ENCODE measurements at places on chromosomes 1 and 21.

DNA sequence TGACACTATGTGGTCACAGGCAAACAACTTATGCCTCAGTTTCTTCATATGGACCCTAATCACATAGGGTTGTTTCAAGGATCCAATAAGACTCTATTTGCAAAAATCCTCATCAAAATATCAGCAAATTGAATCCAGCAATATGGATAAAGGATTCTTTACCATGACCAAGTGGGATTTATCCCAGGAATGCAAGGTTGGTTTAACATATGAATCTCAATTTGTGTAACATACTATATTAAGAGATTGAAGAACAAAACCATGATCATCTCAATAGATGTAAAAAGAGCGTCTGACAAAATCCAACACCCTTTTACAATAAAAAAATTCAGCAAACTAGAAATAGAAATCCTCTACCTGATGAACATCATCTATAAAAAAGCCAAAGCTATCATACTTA is 23.9 kb downstream of the ARHGEF11 start:
- no peak for DNase-seq

- DNase-seq = no peak
Measured at GRCh38 chr1:212351588-212352362, 62.9 kb downstream of the PACC1 start.

- DNase-seq = no peak
Measured at GRCh38 chr1:46721204-46721603, 2.3 kb upstream of the EFCAB14 start.

DNA sequence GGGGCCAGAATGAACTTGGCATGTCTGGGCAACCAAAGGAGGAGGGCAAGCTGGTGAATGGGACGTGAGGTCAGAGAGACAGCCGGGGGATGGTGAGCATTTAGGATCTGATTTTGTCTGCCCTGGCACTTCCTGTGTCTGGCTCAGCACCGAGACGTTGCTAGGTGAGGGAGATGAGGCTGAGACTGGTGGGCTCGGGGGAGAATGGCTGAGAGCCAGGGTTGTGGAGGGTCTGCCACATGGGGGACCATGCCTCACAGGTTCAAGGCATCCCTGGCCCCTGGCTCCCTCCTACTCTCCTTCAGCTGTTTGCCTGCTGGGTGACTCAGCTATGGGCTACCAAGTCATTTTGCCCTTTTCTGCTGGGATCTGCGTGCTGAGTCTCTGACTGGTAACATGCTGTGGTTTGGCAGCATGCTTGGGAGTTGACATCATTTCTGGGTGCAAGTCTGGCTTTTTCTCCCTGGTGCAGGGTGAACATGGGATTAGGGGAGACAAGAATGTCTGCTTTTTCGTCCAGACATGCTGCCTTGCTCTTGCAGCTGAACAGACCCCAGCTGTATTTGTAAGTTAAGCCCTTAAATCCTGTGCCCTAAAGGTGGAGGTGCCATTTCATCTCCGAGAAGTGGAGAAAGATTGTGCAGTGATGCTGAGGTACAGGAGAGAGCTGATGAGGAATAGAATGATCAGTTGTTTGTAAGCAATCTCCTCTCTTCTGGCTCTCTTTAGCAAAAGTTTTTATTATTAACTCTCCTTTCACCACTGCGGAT is 17.6 kb downstream of the GALNT2 start:
- peak; percentile 100 for DNase-seq

DNA sequence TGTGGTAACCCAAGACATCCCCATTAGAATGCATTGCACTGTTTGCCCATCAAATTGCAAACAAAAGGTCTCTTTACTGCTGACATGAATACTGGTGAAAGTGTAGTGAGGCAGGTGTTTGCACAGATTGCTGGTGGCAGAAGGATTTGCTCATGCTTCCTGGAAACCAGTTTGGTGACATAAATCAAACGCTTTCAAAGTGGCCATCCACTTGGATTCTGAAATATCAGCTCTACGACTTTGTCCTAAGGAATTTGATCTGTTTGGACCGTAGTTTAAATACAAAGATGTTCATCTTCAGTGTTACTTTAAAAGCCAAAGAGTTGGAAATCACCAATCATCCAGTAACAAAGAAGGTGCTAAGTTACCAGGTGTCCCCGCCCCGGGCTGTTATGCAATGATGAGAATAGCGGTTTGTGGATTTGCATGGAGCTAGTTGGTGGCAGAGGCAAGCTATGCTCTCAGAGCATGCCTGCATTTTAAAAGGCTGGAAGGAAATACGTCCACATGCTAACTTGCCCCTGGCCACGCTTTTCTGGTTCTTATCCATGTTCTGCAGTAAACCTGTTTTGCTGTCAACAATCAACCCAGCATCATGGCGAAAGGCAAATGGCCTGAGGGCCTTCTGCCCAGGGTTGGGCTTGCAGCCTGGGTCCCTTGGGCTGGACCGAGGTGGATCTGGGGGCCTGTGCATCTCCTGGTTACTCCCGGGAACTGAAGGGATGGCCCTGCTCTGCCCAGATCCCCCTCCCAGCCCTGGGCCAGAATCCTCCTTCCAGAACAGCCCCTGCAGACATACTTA is 49.2 kb downstream of the UMODL1 start:
- no peak for DNase-seq

GRCh38 chr1:154492115-154492514 is 9.9 kb upstream of the TDRD10 start:
- no peak for DNase-seq

GRCh38 chr1:34319218-34319617 is 142.5 kb downstream of the C1orf94 start:
- peak; percentile 51 for DNase-seq

DNA sequence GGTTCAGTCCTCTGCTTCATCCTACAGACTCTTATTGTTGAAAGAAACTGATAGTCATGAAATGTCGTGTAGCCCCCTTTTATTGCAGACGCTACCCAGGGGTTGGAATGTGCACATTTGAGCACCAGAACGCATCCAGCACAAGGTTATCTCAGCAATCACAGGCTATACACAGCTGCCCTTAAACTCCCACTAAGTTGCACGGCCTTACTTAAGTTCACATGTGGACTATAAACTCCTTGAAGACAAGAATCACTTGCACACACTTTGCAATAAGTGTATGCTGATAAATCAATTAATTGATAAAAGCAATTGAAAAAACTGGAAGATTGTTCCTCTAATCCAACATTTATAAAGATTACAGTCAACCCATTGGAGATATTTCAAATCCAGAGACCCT is 18.9 kb downstream of the SLC30A10 start:
- DNase-seq = no peak

- DNase-seq = no peak
Measured at GRCh38 chr1:219317762-219318353, 144.2 kb downstream of the LYPLAL1 start.

GRCh38 chr21:27213303-27213702 is 246.4 kb upstream of the ADAMTS5 start:
- peak; percentile 37 for DNase-seq

DNA sequence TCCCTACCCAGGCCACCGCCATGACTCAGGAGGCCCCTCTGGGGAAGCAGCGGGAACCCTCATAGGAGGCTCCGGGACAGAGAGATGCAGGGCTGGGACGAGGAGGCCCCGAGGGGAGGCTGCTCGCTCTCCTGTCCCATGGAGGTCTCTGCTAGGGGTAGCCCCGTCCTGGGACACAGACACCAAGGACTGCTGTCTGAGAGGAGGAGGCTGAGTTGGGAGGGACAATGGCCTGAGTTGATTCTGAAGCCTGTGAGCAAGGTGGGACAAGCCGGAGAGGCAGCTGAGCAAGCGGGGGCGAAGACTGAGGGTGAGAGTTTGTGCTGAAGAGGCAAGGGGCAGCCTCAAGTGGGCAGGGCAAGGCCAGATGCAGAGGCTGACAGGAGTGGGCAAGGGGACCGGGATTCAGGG is 17.4 kb downstream of the SLC27A3 start:
- DNase-seq = no peak

- peak; percentile 36 for DNase-seq
Measured at GRCh38 chr1:108601708-108602410, 42.0 kb downstream of the EEIG2 start.

DNA sequence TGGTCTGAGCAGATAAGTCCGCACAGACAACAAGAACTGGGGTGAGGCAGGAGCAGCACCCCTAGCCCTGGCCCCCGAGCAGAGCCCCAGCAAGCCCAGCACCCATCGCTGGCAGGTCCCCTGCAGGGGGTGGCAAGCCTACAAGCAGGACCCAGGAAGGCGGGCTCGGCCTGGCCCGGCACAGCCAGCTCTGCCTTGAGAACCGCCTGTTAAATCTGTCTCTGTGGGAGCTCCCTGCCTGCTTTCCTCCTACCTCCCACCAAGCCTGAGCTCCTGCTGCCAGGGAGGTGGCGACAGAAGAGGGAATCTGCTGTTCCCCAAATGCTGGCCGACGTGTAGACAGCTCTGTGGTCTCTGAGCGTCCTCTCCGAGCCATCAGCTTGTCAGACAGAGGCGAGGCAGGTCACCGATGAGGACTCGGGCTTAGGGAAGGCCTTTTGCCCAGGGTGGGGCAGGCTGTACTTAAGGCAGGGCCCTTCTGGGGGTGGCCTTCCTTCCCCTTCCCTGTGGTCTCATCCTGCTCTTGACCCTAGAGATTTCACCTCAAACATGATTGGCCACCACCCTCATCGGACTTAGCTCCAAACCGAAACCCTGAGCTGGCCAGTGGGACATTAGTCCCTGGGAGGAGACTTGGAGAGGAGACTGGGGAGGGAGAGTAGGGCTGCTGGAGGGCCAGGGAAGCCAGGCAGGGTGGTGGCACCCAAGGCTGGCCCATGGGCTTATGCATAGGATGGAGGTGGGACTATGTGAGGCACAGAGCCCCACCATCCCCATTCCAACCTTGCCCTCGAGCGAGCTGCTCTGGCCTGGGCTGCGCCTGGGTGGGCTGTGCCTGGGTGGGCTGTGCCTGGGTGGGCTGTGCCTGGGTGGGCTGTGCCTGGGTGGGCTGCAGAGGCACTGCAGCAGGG is 7.7 kb downstream of the SELENON start:
- DNase-seq = no peak

GRCh38 chr1:183670169-183670568 is 17.1 kb upstream of the APOBEC4 start:
- no peak for DNase-seq

DNA sequence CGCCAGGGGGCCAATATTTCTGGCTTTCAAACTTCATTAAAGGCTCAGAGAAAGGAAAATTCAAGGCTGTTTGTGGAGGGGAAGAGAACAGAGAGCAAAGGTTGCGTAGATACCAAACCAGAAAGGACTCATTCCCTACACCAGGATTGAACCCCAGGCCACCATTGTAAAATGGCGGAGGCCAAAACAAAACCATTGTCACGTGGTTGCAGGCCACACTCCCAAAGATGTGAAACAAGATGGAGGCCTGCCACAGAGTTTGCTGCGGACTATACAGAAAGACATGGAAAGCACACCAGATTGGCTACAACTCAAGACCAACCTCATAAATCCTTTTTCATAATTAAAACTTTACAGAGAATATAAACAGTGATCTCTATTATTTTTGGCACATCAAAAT is 116.5 kb downstream of the KCNK1 start:
- DNase-seq = no peak

- peak; percentile 5 for DNase-seq
Measured at GRCh38 chr1:34176830-34177603, at the start of gene C1orf94. TSS of gene C1orf94 (plus strand) at chr1:34176907. CDS start at chr1:34177790, 883 bp downstream.

GRCh38 chr1:221316491-221317056 is 425.3 kb downstream of the DUSP10 start:
- peak; percentile 29 for DNase-seq

DNA sequence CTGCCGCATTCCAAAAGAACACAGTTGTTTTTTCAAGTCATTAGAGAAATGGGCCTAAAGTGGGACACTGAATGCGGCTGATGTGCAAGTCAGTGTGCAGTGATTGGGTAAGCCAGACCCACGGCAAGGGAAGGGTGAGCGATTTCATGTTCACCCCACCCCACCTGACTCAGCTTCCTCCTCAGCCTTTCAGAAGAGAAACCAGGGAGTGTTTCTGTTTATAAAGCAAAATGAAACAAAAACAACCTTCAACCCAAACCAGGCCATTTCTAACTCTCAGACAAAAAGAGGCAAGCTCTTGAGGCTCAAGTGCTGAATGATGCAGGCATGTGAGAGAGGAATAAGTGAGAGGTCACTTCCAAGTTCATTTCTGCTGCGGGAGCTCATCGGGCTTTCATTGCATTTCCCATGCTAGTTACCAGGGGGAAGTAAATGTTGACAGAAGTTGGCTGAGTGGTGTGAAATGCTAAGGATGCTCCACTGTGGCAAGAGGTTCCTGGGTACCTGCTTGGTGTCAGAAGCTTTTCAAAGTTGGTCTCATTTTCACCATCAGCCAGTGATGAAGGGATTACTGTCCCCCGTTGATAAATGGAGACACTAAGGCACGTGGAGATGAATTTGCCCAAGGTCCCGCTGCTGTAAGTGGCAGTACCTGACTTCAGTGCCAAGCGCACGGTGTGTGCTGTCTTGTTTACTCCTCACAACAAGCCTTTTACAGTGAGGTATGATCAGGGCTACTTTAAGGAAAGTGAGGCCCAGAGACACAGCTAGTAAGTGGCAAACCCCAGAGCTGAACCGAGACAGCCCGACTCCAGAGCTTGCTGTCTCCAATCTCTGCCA is 29.1 kb downstream of the STPG1 start:
- DNase-seq = peak; percentile 71

- peak; percentile 73 for DNase-seq
Measured at GRCh38 chr1:162056043-162056442, 13.4 kb upstream of the NOS1AP start.

GRCh38 chr1:185074307-185074706 is 28.9 kb downstream of the RNF2 start:
- DNase-seq = peak; percentile 39

- no peak for DNase-seq
Measured at GRCh38 chr1:34002810-34003209, 138.9 kb downstream of the HMGB4 start.

DNA sequence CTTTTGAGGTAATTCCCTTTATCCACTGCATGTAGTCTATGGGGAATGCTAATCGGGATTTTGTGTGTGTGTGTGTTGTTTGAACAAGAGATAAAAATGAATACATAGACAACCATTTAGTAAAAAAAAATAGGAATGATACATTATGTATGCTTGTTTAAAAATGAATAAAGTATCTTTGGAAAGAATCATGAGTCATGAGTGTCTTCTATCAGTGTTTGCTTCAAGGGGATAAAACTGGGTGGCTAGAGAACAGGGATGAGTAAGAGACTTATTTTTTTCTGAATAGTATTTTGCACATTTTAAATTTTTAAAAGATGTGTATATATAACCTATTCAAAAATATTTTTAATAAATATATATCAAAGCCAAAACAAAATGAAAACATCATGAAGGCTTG is 839.4 kb upstream of the ADGRL4 start:
- DNase-seq = peak; percentile 72

- no peak for DNase-seq
Measured at GRCh38 chr1:207841293-207841692, 69.6 kb downstream of the CD34 start.

DNA sequence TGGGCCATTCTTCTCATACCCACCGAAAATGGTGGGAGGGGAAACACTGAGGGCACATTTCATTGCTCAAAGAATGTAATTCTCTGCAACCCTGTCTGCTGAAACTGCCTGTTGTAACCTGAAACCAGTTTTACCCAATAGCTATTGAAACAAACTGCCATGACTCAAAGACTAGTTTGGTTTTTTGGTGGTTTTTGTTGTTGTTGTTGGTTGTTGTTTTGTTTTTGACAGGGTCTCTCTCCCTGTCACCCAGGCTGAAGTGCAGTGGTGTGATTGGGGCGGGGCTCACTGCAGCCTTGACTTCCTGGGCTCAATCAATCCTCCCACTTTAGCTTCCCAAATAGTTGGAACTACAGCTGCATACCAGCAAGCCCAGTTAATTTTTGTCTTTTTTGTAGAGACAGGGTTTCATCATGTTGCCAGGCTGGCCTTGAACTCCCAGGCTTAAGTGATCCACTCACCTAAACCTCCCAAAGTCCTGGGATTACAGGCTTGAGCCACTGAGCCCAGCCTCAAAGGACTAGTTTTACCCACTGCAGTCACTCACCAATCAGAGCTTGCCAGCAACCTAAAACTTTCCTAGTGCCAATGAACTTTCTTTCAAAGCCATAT is 2.1 kb upstream of the IPP start:
- peak; percentile 8 for DNase-seq
